ENCODE measurements at places on chromosomes 4 and X.

DNA sequence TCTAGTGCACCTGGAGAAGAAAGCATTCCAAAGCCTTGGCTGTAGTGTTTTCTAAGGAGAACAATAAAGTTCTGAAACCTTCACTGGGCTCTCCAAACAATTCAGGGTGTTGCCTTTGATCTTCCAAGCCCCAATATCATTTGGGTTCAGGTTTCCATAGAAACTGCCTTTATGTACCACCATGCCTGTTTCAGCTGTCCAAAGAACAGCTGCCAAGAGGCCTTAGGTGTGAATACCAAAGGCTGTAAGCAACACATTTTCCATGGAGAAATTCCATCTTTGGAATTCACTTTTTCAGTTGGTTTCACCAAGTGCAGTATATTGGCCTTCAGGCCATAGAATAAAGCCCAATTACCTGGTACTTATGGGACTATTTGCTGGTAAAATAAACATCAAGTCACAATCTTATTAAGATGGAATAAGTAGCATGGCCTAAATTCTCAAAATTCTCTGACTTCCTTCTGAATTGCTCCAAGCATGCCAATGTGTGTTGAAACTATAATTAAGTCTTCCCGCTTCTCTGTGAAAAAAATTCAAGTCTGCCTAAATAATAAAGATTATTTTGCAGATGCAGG is 61.9 kb downstream of the COX18 start:
- DNase-seq, result no peak

GRCh38 chr4:164512124-164512523 is 241.8 kb upstream of the SMIM31 start:
- DNase-seq, result no peak

GRCh38 chr4:149997881-149998421 is 80.3 kb upstream of the DCLK2 start:
- DNase-seq, result no peak

- DNase-seq, result no peak
Observed at GRCh38 chrX:75045369-75045768, 110.7 kb downstream of the ABCB7 start.

DNA sequence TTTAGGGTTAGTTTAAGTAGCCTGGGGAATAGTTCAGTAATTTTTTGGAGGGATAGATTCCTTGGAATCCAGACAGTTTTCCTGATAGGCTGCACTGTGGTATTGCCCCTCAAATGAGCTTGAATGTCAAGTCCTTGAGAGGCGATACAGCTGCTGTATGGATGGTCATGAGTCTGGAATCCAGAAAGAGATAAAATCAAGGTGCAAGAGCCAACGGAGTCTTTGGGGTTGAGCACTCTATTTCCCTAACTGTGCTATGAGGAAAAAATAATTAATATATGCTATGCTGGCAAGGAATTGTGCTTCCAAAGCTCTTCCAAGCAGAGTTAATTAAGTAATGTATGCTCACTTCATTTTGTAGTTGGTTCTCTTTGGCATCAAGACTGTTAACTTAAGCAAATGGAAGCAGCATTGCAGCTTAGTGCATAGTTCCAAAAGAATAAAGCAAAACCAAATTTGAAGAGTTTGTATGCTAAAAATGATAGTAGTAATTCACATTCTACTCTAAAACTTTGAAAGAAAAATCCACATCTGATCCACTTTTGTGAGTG is 48.8 kb downstream of the LIMCH1 start:
- no peak for DNase-seq

DNA sequence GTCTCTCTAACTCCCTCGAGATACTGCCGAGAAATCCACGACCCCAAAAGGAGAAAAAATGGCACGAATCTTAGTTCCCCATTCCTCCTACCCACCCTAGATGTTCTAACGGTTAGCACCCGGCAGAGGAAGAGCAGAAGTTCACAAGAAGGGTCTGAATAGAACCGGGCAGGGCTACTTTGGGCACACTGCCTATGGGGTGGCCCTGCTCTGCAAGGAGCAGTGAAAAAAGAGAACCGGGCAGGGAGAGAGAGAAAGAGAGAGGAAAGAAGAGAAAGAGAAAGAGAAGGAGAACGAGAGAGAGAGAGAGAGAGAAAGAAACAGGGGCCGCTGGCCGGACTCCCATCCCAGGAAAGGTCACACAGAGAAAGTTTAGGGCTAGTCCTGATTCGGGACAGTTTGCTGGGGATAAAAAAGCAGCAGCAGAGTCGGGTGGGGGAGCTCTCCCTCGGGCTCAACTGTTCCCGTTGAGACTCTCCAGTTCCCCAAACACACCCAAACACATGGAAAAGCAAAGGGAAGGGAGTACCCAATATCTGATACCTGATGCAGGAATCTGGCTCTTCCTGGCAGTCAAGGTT is 468 bp downstream of the GLA start:
- no peak for DNase-seq

- no peak for DNase-seq
Observed at GRCh38 chr4:101367201-101367600, 19.9 kb upstream of the PPP3CA start.

DNA sequence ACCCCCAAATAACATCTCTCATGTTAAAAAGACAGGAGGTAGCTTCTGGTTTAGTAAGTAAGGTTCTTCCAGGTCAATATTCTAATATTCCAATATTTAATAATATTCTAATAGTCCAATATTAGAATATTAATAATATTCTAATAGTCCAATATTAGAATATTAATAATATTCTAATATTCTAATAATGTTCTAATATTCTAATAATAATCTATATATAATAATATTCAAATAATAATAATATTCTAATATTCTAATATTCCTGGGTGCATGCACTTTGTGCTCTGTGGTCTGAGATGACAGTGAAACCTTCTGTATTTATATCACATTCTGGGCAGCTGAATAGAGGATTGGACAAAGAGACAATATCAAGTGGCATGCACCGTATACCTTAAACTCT is 96.1 kb downstream of the PCDH10 start:
- no peak for DNase-seq

DNA sequence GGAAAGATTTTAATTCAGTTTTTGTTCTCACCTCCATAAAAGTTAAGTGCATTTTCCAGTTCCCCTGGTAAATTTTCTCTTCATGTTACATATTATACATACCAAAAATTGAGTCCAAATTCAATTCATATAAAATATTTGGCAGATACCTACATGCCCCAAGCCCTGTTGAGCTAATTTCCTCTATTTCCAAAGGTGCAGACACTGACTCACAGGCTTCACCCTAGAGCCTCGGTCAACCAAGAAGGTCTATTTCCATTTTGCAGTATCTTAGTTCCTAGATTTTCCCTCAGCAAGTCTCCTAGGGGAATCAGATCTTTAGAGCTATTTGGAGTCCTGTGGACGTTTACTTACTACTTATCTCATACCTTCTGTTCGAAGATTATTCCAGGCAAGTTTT is 174.4 kb downstream of the TSPAN5 start:
- no peak for DNase-seq

- DNase-seq, result no peak
Observed at GRCh38 chr4:141026900-141027299, 106.4 kb downstream of the RNF150 start.

DNA sequence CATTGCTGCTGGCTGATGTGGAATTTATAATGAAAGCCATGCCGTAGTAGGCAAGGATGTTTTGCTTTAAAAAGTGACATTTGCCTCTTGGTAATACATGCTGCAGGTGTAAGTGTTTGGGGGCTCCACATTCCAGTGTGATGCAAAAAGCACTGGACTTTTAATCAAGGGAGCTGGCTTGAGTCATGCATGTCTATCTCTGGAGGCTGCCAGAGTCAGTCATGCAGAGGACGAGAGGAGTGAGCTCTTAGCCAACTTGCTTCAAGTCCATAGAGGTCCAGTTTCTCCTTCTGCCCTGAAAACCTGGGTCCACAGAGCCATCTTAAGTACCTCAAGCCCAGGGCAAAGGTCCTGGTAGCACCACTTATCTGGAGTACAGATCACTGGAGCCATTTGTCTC is 11.6 kb upstream of the CXCL13 start:
- no peak for DNase-seq

DNA sequence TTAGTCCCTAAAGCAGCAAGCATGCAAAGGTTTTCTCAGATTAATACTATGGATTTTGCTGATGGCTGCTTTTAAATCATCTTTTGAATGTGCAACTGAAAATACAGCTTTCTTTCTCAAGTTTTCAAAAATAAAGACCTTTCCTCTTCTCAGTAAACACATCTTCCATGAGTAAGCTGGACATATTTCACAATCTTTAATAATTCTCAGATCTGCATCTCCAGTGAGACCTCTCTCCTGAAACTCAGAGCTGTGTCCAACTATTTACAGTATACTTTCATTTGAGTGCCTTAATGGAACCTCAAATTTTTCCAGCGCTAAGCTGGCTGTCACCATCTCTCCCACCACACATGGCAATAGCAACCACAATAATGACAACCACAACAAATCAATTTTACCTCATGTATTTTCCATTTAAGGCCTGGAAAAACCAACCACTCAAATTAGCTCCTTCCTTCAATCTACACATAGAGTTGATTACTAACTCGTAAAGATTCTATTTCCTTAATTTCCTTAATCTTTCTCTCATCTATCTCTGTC is 192.4 kb upstream of the RPL34 start:
- DNase-seq, result no peak

- DNase-seq, result no peak
Observed at GRCh38 chr4:17194586-17194985, 296.1 kb upstream of the LDB2 start.

DNA sequence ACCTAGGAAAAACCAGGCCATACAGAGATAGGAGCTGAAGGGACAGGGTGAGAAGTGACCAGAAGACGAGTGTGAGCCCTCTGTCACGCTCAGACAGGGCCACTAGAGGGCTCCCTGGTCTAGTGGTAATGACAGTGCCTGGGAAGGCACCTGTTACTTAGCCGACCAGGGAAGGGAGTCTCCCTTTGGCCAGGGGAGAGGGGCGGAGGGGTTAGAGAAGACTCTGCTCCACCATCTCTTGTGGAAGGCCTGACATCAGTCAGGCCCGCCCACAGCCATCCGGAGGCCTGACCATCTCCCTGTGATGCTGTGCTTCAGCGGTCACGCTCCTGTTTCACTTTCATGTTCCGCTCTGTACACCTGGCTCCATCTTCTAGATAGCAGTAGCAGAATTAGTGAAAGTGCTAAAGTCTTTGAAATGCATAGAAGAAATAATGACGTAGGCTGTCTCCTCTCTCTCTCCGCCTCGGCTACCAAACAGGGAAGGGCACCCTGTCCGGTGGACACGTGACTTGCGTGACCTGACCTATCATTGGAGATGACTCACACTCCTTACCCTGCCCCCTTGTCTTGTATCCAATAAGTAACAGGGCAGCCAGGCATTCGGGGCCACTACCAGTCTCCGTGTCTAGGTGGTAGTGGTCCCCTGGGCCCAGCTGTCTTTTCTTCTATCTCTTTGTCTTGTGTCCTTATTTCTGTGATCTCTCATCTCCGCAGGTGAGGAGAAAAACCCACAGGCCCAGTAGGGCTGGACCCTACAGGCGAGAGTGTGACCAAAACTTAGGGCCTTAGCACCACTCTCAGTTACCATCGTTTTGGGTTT is 26.7 kb downstream of the HTT-AS start:
- DNase-seq, result peak; percentile 36

DNA sequence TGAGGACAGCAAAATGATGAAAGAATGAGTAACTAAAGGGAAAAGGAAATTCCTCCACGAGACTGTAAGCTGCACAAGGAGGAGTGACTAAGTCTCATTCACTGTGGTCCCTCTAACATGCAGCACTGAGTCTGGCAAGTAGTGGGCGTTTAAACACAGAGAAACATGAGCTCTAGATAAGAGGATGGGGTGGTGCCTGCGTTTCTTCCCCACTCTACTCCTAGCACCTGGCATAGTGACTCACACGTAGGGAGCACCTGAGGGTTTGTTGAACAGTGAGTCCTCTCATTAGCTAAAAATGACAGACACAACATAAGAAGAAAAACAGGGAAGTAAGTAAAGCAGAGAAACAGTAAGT is 105.8 kb upstream of the CBR4 start:
- DNase-seq, result no peak

- no peak for DNase-seq
Observed at GRCh38 chrX:97898798-97899197, 1015.1 kb downstream of the RPA4 start.

GRCh38 chr4:8688041-8688907 is 95.7 kb downstream of the CPZ start:
- no peak for DNase-seq

- DNase-seq, result no peak
Observed at GRCh38 chrX:17662391-17662790, 74.9 kb upstream of the SCML1 start.

DNA sequence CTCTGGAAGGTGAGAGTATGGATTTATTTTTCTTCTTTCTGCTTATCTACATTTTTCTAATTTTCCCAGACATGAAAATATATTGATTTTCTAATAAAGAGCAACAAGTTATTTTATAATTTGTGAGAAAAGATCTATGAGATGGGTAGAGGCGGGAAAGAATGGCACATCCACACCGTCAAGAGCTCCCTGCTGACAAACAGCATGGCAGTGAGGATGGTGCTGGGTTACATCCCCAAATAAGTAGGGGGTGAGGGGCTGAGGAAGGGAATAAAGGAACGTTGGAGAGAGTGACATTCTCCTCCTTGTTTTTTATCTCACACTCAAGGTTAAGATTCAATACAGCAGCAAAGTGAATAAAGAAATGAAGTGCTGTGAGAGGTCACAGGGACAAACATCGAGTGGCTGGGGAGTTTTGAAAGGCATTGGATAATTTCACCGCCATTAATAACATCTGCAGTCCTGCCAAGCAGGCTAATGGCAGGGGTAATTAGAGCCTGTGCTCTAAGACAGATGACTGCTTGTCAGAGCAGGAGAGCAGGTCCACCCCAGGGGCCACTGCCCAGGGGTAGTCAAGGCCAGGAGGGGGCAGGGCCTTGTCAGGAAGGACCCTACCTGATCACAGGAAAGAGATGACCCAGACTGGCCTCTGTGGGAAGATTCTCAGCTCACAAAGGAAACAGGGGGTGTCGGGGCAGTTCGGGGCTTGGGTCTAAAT is 323.8 kb downstream of the FBXW7 start:
- peak; percentile 16 for DNase-seq

- no peak for DNase-seq
Observed at GRCh38 chr4:71689822-71690221, 94.1 kb downstream of the GC start.

- DNase-seq, result no peak
Observed at GRCh38 chr4:104491481-104492182, 3.1 kb downstream of the CXXC4 start.

DNA sequence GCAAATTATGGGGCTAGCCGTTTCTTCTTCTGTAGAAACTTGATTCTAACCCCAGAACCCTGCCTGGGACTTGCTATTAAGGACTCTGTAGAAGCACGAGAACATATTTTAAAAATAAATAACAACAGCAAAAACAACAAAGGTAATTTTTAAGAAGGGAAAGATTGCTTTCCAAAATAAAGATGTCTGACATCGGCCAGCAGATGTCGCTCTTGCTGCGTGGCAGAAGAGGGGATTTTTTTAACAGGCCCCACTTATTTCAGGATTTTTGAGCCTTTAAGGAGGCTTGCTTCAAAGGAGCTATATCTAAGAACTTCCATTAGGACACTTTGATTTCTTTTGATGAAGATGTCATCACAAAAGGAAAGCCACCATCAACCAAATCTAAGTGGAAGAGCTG is 62.8 kb upstream of the EGFL6 start:
- peak; percentile 34 for DNase-seq

GRCh38 chr4:94766856-94767255 is 9.1 kb downstream of the BMPR1B start:
- no peak for DNase-seq

Data from NCI-H1105 (cell line).